Skeletal muscle cell (primary cell): ENCODE measurements at places on chromosomes 12 and 14.
A peak's percentile ranks its signal among the peaks of the same experiment; 100 is the strongest.

- DNase-seq: no peak
Measured at GRCh38 chr14:89912221-89912620, 42.3 kb downstream of the EFCAB11 start.

DNA sequence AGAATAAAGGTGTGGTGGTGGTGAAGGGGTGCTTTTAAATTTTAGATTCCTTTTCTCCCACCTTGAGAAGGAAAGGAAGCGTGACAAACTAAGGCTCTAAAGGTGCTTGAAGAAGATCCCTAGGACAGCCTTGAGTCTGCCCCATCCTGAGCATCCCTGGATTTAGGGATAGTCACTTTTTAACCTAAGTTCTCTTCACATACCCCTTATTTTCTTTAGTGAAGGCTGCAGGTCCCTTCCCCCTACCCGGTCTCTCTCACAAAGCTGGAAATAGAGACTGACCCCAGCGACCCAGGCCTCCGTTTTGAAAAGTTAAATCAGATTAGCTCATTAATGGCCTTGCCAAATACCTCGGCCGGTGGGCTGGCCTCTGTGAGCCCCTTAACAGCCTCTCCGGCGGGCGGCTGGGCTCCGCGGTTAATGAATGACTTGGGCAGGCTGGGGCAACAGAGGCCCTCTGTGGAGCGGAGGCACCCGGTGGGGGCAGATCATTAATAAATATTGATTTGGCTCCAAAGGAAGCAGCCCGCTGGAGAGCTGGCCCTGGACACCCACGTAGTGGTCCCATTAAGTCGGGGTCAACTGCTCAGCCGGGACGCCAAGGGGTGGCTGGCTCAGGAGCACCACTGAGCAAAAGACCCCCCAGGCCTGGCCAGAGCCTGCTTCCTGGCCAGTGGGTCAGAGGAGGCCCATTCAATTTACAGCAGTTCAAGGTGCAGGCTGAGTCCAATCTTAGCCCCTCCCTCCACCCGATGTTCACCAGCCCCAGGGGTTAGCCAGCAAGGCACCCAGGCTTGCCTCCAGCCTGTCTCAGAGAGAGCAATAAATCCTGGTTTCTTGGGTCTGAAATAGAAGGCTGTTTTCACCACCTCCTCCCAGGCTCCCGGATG is 31.8 kb downstream of the PAH start:
- no peak for DNase-seq

DNA sequence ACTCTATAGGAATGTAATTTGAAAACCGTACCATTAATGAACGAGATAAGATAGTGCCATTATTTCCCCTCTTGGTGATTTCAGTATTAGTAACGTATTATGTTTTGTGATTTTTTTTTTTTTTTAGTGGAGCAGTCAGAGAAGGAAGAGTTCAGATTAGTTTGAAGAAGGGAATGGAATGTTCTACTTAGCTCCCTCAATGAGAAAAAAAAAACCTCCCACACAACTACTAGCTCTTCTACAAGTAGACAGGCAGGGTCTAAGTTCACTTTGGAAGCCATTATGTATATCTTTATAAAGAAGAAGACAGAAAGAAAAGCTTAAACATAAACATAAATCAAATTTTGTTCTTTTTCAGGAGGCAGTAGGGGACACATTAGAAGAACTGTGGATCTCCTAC is 27.3 kb downstream of the PNMA1 start:
- DNase-seq: peak; percentile 21

GRCh38 chr12:65728848-65729793 is 95.2 kb upstream of the HMGA2 start:
- no peak for DNase-seq

DNA sequence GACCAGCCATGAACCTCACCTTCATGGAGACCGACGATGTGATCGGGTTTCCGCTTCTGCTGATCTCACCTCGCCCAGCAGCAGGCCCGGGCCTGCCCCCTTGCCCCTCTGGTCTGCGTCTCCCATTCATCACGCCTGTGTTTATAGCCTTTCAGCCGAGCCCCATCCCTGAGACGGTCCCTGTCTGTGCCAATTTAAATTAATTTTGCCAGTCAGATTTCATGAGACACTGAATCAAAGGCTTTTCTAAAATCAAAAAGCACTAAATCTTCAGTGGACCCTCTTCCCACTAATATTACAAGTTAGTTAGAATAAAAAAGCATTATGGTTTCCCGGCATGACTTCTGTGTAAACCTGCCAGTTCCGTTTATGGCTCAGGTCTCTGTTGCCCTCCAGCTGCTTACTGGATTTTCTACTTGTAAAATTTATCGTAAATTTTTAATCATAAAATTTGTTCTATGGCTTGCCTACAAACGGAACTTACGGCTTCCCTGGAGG is 155.9 kb downstream of the ESRRB start:
- DNase-seq: no peak

- no peak for DNase-seq
Measured at GRCh38 chr14:93010522-93011140, 87.7 kb downstream of the CHGA start.

GRCh38 chr12:42756841-42757623 is 167.5 kb upstream of the PRICKLE1 start:
- DNase-seq: peak; percentile 88

DNA sequence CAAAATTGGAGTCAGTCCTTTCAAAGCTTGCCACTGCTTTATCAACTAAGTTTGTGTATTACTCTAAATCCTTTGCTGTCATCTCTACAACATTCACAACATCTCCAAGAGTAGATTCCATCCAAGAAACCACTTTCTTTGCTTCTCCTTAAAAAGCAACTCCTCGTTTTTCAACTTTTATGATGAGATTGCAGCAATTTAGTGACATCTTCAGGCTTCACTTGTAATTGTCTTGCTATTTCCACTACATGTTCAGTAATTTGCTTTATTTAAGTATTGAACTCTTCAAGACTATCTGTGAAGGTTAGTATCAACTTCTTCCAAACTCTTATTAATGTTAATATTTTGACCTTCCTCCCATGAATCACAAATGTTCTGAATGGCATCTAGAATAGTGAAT is 747.9 kb downstream of the TMTC2 start:
- no peak for DNase-seq

DNA sequence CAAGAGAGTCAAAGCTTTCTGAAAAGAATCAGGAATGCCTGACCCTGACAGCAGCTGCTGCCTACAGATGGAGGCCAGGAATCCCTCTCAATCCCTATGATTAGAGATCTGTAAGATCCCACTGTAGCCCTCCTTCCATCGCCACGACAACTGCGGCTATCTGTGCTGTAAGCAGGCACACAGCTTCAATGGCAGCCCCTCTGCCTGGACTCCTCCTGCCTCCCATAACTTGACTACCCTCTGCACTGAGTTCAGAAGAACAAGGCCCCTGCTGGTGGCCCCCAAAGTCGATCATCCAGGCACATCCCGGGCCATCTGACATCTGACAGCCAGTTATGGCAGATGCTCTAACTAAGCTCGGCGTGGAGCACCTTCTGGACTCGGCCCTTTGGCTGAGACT is 2.9 kb downstream of the CLMN start:
- no peak for DNase-seq

- DNase-seq: no peak
Measured at GRCh38 chr14:100065111-100065871, at the start of gene EVL. EVL (plus strand) TSS chr14:100065422; CDS start chr14:100065501, 79 bp downstream.

- no peak for DNase-seq
Measured at GRCh38 chr12:41014643-41015020, 173.5 kb upstream of the PDZRN4 start.

DNA sequence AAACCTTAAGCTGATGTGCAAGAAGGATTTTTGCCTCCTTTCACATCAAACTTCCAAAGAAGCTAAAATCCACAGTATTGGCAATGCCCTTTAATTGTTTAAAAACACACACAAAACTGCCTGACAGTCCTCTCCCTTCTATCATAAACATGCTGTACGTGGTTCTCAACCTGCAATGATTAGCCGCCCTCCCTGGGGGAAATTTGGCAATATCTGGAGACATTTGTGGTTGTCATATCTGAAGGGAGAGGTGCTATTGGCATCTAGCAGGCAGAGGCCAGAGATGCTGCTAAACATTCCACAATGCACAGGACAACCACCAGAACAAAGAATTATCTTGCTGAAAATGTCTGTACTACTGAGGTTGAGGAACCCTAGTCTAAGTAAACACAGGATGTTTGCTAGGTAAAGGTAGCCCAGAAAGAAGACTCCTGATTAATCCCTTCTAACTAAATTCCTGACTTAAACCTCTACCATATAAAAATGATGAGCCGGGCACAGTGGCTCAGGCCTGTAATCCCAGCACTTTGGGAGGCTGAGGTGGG is 1.2 kb downstream of the ACOT6 start:
- DNase-seq: no peak

DNA sequence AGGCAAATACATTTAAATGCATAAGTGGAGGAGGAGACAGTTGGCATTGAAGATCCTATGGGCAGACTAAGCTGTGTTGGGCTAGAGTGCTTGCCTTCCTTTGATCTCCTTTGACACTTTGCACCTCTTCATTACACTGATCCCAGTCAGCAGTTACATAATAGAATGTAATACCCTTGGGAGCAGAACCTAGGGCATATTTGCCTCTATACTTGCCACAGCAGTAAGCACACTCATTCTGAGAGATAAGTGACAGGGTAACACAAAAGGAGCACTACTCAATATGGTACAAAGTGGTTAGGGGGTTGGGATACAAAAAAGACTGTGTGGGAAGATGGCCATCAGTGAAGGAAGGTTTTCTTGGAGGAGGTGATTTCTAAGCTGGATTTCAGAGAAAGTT is 9.0 kb downstream of the MARS1 start:
- DNase-seq: no peak

DNA sequence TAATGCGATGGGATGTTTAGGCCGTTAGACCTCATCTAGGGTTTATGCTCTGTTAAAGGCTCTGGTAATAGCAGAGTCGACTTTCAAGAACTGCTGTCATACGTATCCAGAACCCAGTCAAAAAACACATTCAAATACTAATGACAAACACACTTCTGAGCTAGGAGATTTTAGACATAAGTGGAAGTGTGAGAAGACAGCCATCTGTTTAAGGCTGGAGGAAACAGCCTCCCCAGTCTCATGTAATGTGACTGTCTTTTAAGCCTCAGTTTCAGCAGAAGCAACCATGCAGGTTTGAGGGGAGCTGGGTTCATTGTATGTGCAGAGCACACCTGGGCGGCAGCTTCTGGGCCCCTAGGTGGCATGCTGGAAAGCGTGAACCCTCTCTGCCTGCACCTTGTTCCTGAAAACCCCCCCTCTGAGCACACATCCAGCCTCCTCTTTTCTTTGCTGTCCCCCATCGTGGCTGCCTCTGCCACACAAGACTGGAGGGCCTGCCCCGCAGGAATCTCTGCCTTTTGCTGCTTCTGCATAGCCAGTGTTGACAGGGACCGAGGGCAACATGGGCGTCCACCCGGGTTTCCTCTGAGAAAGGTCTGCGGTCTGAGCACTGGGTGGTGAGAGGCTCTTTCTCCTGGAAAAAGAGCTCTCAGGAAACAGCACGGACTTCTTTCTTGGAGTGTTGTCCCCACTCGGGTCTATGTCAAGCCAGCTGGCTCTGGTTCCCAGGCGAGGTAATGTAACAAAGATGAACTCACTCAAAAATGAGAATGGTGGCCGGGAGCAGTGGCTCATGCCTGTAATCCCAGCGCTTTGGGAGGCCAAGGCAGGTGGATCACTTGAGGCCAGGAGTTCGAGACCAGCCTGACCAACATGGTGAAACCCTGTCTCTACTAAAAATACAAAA is 11.6 kb downstream of the WNT5B start:
- no peak for DNase-seq

GRCh38 chr14:73392329-73393257 is 65.8 kb downstream of the NUMB start:
- DNase-seq: no peak

- no peak for DNase-seq
Measured at GRCh38 chr12:85029456-85029855, 6.6 kb downstream of the TSPAN19 start.

GRCh38 chr14:21090194-21090939 is 8.1 kb downstream of the ZNF219 start:
- no peak for DNase-seq

GRCh38 chr12:71036526-71036925 is 116.0 kb upstream of the PTPRR start:
- no peak for DNase-seq

DNA sequence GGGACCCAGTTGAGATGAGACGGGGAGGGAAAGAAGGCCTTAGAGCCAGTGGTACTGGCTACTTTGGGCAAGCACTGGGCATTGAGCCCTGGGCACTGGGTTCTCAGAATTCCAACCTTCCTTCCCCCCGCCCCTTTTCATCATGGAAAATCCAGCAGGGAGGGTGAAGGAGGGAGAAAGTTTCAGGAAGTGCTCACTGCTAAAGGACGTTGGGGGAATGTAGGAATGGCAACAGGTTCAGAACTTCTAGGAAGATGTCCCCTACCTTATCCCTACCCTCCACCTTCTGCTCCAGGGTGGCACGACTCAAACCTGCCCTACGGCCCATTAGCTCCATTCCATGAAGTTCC is 4.2 kb upstream of the TNS2 start:
- no peak for DNase-seq

DNA sequence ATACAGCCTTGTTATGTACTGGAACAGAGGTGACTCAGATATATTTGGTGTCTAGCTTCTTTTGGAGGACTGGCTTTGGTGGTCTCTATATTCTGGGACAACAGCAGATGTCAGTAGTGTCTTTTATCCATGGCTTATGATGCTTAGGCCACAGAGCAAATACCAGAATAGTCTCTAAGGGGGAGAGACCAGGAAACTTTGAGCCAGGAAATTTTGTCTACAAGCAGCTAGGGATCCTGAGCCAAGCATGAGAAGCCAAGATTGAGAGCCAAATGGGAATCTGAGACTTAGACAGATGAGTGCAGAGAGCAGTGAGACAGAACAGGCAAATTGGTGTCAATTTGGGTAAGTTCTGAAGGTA is 28.4 kb upstream of the PTPRR start:
- DNase-seq: peak; percentile 30

- peak; percentile 53 for DNase-seq
Measured at GRCh38 chr14:103542605-103543088, 13.7 kb downstream of the TRMT61A start.

DNA sequence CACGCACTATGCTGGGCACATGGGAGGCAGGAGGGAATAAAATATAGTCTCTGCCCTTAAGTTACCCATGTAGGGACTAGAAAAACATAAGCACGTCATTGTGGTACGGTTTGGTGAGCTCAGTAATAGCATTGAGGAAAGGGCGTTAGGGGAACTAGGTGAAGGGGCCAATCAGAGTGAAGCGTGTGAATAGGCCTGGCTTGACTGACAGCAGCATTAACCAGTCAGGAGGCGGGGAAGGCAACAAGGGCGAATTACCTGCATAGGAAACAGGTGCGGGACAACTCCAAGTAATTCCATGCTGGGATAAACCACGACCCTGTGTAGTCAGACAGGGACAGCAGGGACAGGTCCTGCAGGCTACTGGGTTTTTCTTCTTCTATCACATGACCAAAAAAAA is 107.7 kb downstream of the UNC79 start:
- no peak for DNase-seq

- DNase-seq: no peak
Measured at GRCh38 chr12:106331599-106331998, 25.9 kb upstream of the POLR3B start.

DNA sequence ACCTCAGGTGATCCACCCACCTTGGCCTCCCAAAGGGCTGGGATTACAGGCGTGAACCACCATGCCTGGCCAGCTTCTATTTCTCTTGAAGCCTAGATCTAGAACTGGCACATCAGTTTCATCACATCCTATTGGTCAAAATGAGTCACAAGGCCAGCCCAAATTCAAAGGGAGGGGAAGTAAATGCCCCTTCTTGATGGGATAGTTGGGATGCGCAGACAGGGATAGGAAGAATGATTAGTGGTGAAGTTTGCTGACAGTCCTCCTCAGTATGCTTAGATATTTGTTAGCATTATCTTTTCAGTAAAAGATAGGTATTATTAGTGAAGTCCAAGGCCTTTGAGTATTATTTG is 33.4 kb downstream of the CRADD start:
- DNase-seq: no peak
